ENCODE measurements at places on chromosomes 4 and X.

GRCh38 chr4:94536649-94537469 lies 85.1 kb downstream of the PDLIM5 start:
- DNase-seq, result peak; percentile 39

GRCh38 chr4:165343353-165344191 lies 16.1 kb downstream of the MSMO1 start:
- peak; percentile 58 for DNase-seq

GRCh38 chr4:88242144-88242543 lies 42.2 kb downstream of the PPM1K start:
- DNase-seq, result no peak

DNA sequence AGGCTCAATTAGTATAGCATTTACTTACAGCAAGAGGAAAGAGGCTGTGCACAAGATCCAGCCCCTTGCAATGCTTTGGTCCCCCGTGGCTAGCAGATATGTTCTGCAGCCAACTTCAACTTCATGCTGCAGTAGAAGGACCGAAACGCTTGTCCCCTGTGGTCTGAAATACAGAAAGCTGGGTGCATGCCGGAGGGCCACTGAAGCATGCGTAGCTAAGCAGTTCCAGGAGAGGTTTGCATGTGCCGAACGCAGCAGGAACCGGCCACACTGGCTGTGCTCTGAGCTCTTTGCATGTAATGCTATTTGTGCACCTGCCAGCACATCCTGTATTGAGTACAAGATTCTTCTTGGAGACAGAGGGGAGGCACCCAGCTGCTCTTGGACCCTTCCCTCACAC lies 35.8 kb upstream of the SHISA3 start:
- no peak for DNase-seq

GRCh38 chr4:172819353-172819752 lies 349.3 kb upstream of the GALNT7 start:
- no peak for DNase-seq

GRCh38 chr4:14529653-14530052 lies 472.6 kb upstream of the CPEB2 start:
- peak; percentile 37 for DNase-seq

GRCh38 chr4:84568496-84568895 lies 14.4 kb upstream of the CDS1 start:
- no peak for DNase-seq

- no peak for DNase-seq
Measured at GRCh38 chr4:136873555-136873954, 658.7 kb downstream of the PCDH18 start.

DNA sequence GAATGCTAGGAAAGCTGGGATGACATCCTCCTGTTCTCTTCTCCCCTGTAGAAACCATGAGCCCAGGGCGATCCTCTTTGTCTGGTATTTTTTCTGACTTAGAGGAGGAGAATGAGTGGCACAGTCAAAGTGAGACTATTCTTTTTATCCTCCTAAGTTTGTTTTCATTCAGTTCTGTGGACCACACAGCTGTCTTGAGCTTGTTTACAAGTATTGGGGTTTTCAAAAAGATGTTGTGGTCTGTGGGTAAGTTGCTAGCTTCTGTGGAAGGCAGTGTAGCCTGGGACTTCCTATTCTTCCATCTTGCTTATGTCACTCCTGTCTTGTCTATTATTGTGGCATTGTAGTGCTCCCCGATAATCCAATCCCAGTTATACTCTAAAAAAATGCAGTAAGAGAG lies 223.0 kb downstream of the PAPSS1 start:
- no peak for DNase-seq

- DNase-seq, result no peak
Measured at GRCh38 chrX:74372272-74372671, 49.0 kb upstream of the SLC16A2 start.

All from GM23338 (cell line).